ENCODE measurements at places on chromosomes 3 and 15. TPM values are rescaled to one million over a fixed set of nuclear protein-coding genes. Genes with fewer than 3 reads are reported as not detected.

- H3K27ac ChIP-seq = no peak overlapping the region
- no peak for DNase-seq
- H3K4me1 ChIP-seq = no peaks in the 10 kb centered on the region
- no peak overlapping the region for H3K4me3 ChIP-seq
- no peaks in the 10 kb centered on the region for H3K27me3 ChIP-seq
These were observed 57.0 kb upstream of the ZNF148 start for GRCh38 chr3:125431912-125432790.

DNA sequence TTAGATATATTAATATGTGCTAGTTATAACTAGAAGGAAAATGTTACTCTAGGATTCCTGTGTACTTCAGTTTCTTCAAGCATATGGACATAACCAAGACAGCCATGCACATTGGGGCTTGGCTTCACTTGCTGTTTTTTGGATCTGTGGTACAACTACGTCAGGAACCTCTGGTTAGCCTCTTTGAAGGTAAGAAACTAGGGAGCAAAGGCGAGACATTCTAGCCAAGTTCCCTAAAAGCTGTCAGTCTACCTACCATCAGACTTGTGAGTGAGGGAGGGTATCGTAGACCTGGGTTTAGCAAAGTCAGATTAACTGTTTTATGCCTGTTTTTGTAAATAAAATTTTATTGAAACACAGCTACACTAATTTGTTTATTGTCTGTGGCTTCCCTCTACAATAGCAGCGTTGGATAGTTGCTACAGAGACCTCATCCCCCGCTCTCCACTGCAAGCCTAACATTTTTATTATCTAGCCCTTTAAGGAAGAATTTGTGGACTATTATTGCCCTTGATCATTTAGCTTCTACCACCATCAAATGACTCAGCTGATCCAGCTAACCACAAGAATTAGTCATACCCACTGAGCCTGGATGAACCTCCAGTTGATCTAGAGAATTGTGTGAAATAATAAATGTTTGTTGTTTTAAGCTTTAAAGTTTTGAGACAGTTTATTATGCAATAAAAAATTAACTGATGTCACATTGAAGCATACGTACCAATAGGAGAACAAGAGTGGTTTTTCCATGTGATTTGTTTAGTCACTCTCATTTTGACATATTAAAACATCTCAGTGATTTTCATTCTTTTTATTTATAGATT is 58.1 kb downstream of the RSRC1 start:
- H3K27me3 ChIP-seq = no peaks in the 10 kb centered on the region
- H3K27ac ChIP-seq = no peak overlapping the region
- H3K36me3 ChIP-seq = no peaks in the 10 kb centered on the region

DNA sequence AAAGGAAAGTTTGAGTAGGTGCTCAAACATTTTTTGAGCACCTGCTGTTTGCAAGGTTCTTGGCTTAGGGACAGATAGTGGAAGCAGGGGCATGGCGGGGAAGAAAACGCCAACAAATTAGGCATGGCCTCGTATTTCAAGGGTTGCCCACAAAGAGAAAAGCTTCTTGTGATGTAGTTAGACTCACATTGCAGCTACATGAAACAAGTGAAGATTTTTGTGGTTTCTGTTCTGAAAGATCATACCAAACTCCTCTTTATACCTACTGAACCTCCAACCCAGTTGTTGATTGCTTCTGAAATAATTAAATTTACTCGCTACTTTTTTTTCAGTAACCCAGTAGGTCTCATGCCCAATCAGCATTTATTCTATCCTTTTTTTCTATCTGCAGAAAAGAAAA is 23.5 kb upstream of the RARB start:
- no peak overlapping the region for H3K27ac ChIP-seq
- H3K36me3 ChIP-seq = no peaks in the 10 kb centered on the region
- no peaks in the 10 kb centered on the region for H3K4me1 ChIP-seq
- no peaks in the 10 kb centered on the region for H3K27me3 ChIP-seq
- H3K4me3 ChIP-seq = no peak overlapping the region

DNA sequence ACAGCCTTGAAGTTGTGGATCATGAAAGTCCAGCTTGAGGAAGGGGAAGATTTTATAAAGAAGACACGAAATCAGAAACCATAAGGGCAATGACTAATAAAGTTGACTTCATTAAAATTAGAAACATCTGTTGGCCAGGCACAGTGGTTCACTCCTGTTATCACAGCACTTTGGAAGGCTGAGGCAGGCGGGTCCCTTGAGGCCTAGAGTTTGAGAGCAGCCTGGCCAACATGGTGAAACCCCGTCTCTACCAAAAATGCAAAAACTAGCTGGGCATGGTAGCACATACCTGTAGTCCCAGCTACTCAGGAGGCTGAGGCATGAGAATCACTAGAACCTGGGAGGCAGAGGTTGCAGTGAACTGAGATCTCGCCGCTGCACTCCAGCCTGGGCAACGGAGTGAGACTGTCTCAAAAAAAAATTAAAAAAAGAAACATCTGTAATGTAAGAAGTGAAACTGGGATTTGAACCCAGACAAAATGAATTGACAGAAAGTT is 7.9 kb upstream of the UBXN7 start:
- H3K27ac ChIP-seq = no peak overlapping the region
- H3K4me1 ChIP-seq = no peaks in the 10 kb centered on the region
- DNase-seq = no peak
- no peak overlapping the region for H3K4me3 ChIP-seq
- no peaks in the 10 kb centered on the region for H3K27me3 ChIP-seq

GRCh38 chr3:143155756-143156155 is 36.2 kb downstream of the CHST2 start:
- no peaks in the 10 kb centered on the region for H3K27me3 ChIP-seq
- H3K4me1 ChIP-seq = no peaks in the 10 kb centered on the region
- H3K4me3 ChIP-seq = no peak overlapping the region
- no peak for DNase-seq
- H3K36me3 ChIP-seq = no peaks in the 10 kb centered on the region

DNA sequence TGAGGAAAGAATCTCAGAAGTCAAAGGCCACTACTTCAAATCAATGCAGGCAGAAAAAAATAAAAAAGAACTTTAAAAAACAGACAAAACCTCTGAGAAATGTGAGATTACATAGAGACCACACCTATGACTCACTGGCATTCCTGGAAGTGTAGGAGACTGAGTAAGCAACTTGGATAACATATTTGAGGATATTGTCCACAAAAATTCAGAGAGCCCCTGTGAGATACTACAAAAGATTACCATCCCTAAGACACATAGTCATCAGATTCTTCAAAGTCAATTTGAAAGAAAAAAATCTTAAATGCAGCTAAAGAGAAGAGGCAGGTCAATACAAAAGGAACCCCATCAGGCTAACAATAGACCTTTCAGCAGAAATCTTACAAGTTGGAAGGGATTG is 887.3 kb downstream of the NTRK3 start:
- no peak overlapping the region for H3K4me3 ChIP-seq
- no peaks in the 10 kb centered on the region for H3K36me3 ChIP-seq
- H3K27ac ChIP-seq = no peak overlapping the region
- no peak for DNase-seq

GRCh38 chr3:124867511-124867910 is 19.7 kb downstream of the ITGB5 start:
- peaks cover 13% of the 10 kb centered on the region for H3K36me3 ChIP-seq
- H3K4me1 ChIP-seq = peaks cover 26% of the 10 kb centered on the region
- DNase-seq = no peak
- H3K27ac ChIP-seq = peak overlapping the region; percentile 25

DNA sequence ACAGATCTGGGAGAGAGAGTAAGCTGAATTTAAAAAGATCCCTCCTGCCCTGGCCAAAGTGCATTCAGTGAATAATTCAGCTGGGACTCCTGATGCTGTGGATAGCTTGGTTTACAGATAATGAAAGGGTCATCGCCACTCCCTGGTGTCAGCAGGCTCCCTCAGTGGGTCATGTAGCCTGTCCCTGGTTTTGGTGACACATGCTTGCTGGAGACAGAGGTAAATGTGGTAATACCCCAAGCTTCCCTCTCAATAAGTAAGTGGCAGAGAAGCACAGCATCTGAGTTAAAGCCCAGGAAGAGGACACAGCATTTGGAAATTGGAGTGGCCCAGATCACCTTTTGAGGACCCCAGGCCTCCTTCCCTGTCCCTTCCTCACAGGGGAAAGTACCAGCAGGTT is 1.8 kb downstream of the TMEM115 start:
- no peak for DNase-seq
- H3K27ac ChIP-seq = peak overlapping the region; percentile 90
- H3K36me3 ChIP-seq = peaks cover 43% of the 10 kb centered on the region
- peak overlapping the region; percentile 87 for H3K4me3 ChIP-seq
- peaks cover 14% of the 10 kb centered on the region for H3K4me1 ChIP-seq

GRCh38 chr15:67564021-67564967 is 21.8 kb downstream of the MAP2K5 start:
- H3K36me3 ChIP-seq = no peaks in the 10 kb centered on the region
- H3K4me3 ChIP-seq = no peak overlapping the region
- H3K27ac ChIP-seq = no peak overlapping the region
- no peaks in the 10 kb centered on the region for H3K27me3 ChIP-seq

- peak overlapping the region; percentile 53 for H3K4me3 ChIP-seq
- peaks cover 4% of the 10 kb centered on the region for H3K4me1 ChIP-seq
- DNase-seq = no peak
- no peaks in the 10 kb centered on the region for H3K27me3 ChIP-seq
- H3K36me3 ChIP-seq = no peaks in the 10 kb centered on the region
These were observed 35.2 kb downstream of the CPN2 start for GRCh38 chr3:194315965-194316361.

DNA sequence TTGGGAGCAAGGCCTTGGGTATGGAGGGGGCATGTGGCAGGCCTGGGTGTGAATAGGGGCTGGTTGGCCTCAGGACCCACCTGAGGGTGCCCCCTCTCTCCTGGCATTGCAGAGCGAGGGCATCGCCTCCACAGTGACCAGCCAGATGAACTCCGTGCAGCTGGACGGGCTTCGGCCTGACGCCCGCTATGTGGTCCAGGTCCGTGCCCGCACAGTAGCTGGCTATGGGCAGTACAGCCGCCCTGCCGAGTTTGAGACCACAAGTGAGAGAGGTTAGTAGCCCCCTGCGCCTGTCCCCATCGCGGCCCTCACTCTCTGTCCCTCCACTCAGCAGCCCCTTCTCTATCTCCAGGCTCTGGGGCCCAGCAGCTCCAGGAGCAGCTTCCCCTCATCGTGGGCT is 16.0 kb downstream of the EPHB3 start:
- DNase-seq = no peak
- H3K4me3 ChIP-seq = no peak overlapping the region
- no peaks in the 10 kb centered on the region for H3K4me1 ChIP-seq
- no peaks in the 10 kb centered on the region for H3K27me3 ChIP-seq
- no peak overlapping the region for H3K27ac ChIP-seq

GRCh38 chr3:64509206-64509605 is 178.6 kb downstream of the ADAMTS9 start:
- no peaks in the 10 kb centered on the region for H3K27me3 ChIP-seq
- no peak overlapping the region for H3K27ac ChIP-seq
- H3K4me3 ChIP-seq = no peak overlapping the region
- H3K4me1 ChIP-seq = no peaks in the 10 kb centered on the region
- no peaks in the 10 kb centered on the region for H3K36me3 ChIP-seq
- DNase-seq = peak; percentile 27

GRCh38 chr15:75672646-75673425 is 25.1 kb downstream of the SNX33 start:
- H3K4me3 ChIP-seq = no peak overlapping the region
- H3K4me1 ChIP-seq = peaks cover 28% of the 10 kb centered on the region
- peak overlapping the region; percentile 95 for H3K27ac ChIP-seq

DNA sequence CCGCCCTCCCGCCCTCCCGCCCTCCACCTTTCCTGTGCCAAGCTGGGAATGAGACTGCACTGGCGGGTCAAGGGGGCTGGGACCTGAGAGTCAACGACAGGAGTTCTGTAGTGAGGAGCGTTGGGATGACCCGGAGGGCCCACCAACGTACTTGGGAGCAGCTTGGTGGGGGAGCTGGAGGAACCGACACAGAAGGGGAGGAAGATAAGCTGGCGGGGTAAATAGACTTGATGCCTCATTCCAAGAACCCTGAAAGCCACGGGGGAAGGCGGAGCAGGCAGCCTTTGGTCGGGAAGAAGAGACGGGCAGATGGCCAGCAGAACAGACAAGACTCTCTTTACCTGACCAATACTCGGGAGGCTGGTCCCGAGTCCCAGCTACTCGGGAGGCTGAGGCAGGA is 277 bp downstream of the FMN1 start:
- H3K27me3 ChIP-seq = no peaks in the 10 kb centered on the region
- DNase-seq = no peak
- no peaks in the 10 kb centered on the region for H3K36me3 ChIP-seq
- peaks cover 3% of the 10 kb centered on the region for H3K4me1 ChIP-seq
- H3K27ac ChIP-seq = no peak overlapping the region
- H3K4me3 ChIP-seq = peak overlapping the region; percentile 60

- H3K4me1 ChIP-seq = peaks cover 9% of the 10 kb centered on the region
- DNase-seq = no peak
- no peak overlapping the region for H3K27ac ChIP-seq
These were observed 14.3 kb downstream of the BCL2L10 start for GRCh38 chr15:52098323-52098722.

The XCR1 gene
- total RNA-seq = not detected

The P2RY12 gene
- total RNA-seq = not detected

The B3GALNT1 gene
- total RNA-seq = 55.6 TPM

The LINGO1 gene
- 18.3 TPM for total RNA-seq

The ZPLD1 gene
- not detected for total RNA-seq

The AP3S2 gene
- 16.0 TPM for total RNA-seq
